ENCODE measurements at places on chromosomes 4 and X.

GRCh38 chr4:6727081-6727942 is 11.3 kb downstream of the BLOC1S4 start:
- no peak for DNase-seq

DNA sequence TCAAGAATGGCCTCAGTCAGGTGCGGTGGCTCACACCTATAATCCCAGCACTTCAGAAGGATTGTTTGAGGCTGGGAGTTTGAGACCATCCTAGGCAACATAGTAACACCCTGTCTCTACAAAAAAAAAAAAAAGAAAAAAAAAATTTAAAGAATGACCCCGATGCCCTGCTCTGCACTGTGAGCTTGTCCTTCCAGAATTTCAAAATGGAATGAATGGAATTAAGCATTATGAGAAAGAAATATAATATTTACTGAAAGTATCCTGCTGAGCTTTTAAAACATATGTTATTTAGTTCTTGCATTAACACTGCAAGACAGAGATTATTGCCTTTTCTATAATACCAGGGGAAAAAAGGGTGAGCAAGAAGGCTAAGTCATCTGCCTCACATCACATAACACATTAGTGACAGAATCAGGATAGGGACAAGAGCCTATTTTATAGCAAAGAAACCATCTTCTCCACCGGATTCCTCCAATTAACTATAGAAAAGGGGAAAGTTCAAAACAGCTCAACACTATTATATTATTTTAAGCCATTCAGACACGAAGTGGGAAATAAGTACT is 41.9 kb upstream of the GAB1 start:
- DNase-seq: no peak

- no peak for DNase-seq
Measured at GRCh38 chrX:45806410-45807121, 605.9 kb upstream of the DIPK2B start.

DNA sequence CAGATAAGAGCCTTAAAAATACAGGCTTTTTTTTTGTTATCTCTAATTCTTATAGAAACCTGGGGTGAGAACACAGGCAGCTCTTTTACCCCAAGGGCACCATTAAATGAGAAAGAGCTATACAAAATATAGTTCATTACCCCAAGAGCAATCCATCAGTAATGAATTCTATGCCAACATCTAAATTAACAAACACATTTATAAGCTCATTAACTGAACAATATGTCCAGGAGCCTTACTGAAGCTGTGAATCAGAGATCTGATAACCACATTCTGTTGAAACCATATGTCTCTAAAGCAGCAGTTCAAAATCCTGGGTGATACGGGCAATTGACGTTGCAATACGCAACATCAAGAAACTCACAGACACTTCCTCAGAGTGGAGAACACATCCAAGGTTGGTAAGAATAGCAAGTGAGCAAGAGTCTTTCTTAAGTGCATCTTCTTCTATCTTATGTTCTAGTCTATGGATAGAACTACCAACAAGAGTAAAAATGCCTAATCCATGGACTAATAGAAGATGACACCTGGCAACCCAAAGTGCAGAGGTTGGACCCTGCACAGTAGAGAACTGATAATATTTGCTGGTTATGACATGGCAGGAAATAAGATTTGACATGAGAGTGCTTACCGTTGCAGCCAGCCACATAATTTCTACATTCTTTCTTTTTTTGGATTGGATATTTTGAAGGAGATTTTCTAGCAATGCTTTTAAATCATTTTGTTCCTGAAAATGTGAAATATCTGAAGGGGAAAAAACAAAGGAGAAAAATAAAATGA is 449.3 kb downstream of the IL15 start:
- DNase-seq: no peak

GRCh38 chr4:61445374-61446063 is 245.4 kb downstream of the ADGRL3 start:
- no peak for DNase-seq

- DNase-seq: no peak
Measured at GRCh38 chr4:61195101-61195500, 5.0 kb upstream of the ADGRL3 start.

DNA sequence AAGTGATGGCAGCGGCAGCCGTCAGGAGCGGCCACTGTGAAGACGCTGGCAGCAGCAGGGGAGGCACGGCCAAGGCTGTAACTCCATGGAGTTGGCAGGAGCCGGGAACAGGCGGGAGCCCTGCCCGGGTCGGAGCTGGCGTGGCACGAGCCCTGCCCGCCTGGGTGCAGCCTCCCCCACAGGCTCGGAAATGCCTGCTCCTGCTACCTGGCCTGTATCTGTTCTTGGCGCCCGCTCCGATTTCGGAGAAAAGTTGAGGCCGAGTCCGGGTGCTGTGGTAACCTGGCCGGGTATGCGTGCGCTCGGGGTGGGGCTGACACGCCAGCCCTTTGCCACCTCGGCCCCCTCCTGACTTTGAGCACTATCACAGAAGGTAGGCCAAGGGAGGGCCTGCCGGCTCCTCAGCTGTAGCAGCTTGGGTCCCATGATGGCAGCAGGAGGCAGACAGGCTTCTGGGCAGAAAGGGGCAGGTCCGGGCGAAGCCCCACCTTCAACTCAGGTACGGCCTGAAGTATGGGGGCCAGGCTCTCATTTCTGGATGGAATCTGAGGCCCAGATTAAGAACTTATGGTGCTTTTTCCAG is 51.2 kb upstream of the SHISA3 start:
- DNase-seq: no peak

DNA sequence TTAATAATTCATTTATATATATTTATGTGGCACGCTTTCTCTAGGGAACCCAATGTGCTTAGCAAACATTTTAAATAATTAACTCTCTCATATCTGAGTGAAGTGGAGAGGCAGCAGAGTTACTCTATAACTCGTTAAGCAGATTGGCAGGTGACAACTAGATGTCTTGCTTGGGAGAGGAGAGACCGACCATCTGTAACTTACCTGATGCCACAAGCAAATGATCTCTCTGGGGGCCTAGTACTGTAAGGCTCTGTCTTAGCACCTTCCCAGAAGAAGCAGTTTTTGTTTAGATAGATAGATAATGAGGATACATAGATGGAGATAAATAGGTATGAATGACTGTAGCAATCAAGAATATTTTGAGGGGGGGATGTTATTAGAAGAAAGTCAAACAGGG is 11.9 kb upstream of the SEL1L3 start:
- no peak for DNase-seq

DNA sequence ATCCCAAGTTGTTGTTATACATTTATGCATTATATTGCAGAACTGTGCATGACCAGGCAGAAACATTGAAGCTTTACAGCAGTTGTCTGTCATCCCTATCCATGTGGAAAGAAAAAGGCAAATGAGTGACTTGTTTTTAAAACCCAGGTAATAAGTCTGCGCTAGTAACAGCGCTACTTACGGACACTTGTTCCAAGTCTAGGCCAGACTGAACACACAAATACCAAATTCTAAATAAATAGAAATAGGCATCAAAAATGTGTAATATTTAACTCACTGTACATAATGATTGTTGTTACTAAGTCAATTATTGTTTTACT is 548 bp upstream of the MAML3 start:
- DNase-seq: no peak

GRCh38 chr4:172188248-172188988 is 375.2 kb downstream of the GALNTL6 start:
- DNase-seq: no peak

- no peak for DNase-seq
Measured at GRCh38 chr4:6991249-6991648, 51.9 kb upstream of the TADA2B start.

DNA sequence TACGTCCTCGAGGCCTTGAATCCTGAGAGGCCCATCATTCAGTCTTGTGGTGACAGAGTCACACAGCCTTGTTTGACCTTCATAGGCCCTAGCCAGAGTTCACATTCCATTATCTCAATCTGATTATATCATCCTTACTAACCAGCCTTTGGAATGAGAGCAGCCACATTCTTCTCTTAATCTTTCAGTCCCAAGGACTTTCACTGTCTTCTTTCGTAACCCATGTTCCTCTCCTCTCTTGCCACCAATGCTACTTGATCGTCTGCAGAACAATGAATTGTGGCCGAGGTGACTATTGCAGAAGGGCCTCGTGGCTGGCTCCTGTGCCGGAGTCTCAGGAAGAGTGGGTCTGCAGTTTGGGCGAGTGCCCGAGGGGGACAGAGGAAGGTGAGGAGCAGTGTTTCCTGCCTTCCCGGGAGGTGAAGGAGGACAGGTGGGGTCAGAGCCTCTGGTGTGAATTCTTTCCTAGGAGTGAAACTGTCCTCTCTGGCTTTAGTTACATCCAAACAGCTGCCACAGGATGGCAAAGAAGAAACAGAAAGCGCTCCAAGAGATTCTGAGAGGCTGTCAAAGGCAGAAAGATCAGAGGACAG is 94.6 kb downstream of the LIMCH1 start:
- no peak for DNase-seq

DNA sequence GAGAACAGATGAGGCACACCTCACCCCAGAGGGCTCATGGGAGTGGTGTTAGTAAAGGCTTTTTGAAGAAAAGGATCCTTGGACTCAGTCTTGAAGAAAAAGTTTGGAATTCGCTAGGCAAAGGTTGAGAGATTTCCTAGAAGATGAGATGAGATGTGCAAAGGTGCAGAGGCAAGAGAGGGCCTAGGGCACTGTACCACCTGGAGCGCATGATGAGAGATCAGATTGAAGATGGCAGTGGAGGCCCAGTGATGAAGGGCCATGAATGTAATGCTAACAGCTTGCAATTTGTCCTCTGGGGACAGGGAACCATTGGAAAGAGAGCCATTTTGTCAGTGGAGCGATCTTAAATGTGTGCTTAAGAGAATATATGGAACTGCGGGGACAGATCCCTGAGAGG is 45.0 kb downstream of the PGRMC2 start:
- no peak for DNase-seq

DNA sequence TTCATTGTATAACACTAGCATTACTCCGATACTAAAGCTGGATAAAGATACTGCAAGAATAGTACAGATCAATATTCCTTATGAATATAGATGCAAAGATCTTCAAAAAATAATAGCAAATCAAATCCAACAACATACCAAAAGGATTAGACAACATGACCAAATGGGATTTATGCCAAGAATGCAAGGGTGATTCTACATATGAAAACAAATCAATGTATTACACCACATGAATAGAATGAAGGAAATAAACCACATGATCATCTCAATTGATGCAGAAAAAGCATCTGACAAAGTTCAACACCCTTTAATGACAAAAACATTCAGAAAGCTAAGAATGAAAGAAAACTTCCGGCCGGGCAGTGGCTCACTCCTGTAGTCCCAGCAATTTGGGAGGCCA is 42.8 kb downstream of the CUL4B start:
- DNase-seq: no peak

DNA sequence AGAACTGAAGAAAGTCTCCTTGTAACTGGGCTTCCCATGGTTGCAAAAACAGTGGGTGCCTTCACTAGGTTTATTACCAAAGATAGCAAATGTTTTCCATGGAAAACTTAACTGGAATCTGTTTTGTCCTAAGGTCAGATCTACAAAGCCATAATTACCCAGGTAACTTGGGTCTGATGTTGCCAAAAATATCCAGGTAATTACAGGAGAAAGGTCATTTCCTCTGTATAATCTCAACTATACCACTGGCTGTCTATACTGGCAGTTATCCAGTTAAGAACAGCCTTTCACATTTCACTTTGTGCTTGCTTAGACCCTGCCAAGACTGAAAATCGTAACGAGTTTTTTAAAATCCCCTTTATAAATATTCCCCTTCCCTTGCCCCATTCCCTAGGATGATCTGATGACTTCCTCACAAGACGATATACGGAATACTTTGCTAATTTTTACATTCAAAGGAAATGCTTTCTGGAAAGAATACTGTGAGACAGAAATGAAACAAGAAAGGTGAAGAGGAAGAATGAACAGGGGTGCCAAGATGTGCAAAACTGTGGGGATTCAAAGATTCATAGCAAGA is 105.5 kb downstream of the MAML3 start:
- DNase-seq: no peak

DNA sequence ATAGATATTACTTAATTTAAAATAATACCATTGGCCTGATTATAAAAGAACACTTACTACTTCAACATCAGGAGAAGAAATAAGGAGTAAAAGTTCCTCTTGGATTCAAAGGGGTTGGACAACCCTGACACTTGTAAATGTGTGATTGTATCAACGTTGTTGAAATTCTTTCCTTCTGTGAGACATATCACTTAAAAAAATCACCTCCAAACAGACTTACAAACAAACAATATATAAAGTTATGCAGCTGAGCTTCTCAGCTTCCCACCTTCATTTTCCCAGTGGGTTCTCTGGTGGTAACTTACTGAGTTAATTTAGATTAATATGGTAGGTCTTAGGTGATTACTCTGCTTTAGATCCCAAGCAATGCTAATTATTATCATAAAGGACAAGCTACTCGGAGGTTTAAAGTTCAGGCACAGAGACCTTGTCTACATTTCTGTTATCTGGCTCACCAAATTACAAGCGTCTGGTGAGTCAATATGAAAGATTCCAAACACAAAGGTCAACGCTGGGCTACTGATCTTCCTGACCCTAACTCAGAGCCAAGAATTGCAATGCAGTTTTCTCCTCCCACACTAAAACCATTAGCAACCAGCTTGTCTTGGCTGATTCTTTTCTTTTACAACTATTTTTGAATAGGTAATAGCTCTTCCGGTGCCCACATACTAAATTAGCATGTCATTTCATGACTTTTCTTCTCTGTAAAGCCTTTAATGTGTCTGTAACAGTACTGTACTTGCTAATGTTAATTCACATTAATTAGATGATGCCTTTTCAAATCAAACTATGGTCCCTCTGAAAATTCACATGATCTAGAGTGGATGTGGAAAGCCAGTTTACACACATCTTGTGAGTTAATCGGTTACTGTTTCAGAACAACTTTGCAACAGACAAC is 157.6 kb downstream of the RASL11B start:
- DNase-seq: no peak

DNA sequence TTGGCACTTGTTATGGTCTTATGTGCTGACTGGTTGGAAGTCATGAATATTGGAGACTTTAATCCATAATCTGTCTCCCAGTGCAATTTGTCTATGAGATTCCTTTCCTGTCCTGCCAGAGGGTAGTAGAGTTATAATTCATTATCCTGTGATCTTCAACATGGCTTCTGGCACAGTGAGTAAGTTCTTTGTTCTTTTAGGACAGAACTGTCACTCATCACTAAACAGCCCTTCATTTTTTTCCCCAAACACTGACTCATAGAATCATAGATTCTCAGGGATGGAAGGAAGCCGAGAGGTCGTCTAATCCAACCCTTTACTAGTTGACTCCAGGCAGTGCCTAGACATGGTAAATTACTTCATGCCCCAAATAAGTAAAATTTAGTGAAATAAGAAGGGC is 78.4 kb downstream of the LUZP4 start:
- DNase-seq: no peak

GRCh38 chr4:26821677-26822503 is 38.8 kb upstream of the STIM2 start:
- DNase-seq: no peak
